ENCODE measurements at places on chromosomes 6 and 20. TPM values are rescaled to one million over a fixed set of nuclear protein-coding genes. Genes with fewer than 3 reads are reported as not detected.

DNA sequence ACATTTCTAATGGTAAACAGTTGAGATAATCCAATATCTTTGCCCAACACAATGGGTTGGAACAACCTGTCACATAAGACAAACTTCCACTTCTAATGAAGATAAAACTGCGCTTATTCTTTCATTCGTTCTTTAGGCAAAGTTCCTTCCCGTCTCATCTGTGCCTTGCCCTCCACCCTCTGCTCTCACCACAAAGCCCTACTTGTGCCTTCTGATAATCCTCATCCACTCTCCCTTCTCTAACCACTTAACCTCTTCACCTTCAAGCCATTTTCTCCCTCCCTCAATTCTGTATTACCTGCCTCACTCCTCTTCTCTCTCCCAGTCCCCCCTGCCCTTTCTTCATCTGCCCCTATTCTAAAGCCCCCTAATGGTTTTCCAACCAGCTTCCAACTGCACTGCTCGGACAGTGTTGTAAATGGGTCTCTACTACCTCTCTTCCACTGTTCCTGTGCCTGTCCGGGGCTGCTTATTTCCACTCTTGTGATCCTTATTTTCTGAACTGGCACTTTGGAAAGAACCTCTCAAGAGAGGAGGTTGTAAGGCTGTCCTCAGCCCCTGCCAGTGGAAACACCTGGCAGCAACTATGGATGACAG is 62.9 kb upstream of the MYB start:
- DNase-seq = no peak

DNA sequence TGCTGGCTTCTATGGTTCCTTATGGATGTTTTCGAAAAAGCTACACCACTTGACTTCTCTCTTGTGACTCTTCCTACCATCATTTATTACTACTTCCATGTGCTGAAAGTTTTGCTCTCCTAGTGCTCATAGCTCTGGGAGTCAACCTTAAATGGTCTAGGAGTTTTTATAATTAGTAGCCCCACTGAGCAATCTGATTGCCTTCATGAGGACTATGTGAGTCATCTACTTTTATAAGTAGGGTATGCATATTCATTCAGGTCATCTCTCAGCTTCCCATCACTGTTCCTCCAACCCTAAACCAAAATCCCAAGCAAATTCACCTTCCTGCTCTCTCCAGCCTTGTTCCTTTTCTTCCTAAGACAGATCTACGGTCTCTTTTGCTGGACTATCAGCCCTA is 17.4 kb upstream of the FAXC start:
- no peak for DNase-seq

DNA sequence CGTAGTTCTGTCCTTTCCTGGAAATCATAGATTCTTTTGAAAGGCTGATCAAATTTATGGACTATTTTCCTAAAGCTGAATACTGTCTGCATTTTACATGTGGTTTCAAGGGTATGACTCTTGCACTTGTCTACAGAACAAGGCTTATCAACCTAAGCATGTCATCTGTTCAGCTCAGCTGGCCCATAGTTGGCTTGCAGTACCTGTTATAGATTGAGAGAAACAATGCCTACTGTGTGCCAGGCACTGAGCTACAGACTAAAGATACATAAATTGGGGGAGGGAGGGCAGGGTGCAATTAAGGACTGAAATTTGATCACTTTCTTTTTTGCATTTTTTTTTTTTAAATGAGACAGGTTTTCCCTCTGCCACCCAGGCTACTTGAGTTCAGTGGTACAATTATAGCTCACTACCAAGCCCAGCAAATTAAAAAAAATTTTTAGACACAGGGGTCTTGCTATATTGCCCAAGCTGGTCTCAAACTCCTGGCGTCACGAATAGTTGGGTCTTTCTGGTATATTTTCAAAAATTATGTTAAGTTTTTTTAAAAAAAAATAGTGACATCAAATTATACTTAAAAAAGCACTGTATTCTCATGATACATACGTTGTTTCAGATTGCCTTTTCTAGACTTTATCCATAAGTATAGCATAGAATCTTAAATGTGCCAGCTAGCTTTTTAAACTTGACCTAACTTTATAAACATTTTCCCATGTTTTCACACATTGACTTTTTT is 52.2 kb downstream of the RREB1 start:
- DNase-seq = no peak

The SLC23A2 gene
- 20.5 TPM for total RNA-seq

- DNase-seq = no peak
These were observed 12.9 kb downstream of the BPIFB4 start for GRCh38 chr20:33092361-33092760.

GRCh38 chr6:154721460-154721859 is 11.8 kb upstream of the SCAF8 start:
- DNase-seq = no peak

The HSPA1L gene
- total RNA-seq = 1.7 TPM

The SLC22A3 gene
- total RNA-seq = 6.4 TPM

- DNase-seq = no peak
These were observed 97.3 kb downstream of the INSM1 start for GRCh38 chr20:20465252-20465651.

DNA sequence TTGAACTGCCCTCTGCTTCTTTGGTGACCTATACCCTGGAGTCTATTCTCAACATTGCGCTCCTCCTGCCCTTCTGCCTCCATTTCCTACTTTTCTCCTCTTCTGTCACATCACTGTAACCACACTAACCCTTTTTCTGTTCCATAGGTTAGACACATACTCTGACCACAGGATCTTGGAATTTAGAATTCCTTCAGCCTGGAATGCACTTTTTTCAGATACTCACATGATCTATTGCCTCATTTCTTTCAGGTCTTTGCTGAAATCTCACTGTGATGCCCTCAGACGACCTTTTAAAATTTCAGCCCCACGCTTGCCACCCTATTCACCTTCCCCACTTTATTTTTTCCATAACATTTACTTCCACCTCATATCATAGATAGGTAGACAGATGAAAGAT is 5.1 kb downstream of the VNN1 start:
- no peak for DNase-seq

The GPR63 gene
- 0.69 TPM for total RNA-seq

DNA sequence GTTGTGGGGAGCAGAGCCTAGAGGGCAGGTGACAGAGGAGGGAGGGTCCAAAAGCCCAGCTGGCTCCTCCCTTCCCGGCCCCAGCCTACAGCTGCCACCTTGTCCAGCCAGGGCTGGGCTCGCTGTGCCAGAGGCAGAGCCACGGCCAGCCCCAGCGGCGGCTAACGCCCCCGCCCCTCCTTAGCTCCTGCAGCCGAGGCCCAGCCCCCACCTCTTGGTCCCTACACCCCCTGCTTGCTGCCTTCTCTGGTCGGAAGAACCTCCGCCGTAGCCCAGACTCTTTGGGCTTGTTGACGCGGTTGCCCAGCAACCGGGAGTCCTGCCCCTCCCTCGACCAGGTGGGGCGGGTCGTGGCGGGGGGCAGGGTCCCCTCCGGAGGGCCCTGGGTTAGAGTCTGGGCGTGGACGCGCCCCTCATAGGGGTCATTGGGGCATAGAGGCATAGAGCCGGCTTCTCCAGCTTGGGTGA is 521 bp upstream of the LKAAEAR1 start:
- DNase-seq = no peak

DNA sequence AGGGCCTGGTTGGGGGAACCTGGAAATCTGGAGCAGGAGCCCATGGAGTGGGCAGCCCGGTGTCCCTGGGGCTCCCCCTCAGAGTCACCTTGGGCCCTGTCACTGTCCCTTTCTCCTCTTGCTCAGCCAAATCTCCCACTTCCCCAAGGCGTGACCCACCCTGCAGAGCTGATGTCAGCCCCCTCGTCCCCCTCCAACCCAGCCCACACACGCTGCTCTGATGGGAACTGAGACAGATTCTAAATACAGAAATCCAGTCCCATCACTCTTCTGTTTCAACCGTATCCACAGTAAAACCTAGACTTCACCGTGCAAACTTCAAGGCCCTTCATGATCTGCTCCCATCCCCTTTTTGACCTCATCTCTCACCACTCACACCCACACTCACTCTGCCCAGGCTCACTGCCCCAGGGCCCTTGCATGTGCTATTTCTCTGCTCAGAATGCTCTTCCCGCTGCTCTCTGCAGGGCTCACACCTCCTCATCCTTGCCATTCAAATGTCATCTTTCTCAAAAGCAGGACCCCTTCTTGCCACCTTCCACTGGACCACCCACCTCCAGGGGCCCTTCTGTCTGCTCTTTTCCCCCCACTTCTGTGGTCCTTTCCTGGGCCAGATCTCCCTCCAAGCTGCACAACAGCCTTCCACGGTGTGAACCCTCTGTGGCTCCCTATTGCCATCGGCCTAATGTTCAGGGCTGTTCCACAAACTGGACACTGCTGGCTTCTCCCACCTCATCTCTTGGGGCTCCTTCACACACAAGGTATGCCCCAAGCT is 16.6 kb downstream of the TGM2 start:
- peak; percentile 57 for DNase-seq

DNA sequence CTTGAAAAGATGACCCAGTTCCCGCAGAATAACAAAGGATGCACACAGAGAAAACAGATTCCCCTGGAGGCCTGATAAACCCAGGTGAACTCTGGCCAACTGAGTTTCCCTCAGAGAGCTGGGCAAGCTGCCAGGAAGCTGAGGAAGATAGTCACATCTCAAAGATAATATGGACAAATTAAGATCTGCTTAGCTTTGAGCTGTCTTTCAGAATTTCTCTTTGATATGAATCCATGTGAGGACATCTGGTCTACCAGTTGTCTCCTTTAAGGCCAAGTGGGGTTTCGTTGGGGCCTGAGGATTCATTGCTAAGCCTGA is 59.5 kb downstream of the ID4 start:
- DNase-seq = no peak

DNA sequence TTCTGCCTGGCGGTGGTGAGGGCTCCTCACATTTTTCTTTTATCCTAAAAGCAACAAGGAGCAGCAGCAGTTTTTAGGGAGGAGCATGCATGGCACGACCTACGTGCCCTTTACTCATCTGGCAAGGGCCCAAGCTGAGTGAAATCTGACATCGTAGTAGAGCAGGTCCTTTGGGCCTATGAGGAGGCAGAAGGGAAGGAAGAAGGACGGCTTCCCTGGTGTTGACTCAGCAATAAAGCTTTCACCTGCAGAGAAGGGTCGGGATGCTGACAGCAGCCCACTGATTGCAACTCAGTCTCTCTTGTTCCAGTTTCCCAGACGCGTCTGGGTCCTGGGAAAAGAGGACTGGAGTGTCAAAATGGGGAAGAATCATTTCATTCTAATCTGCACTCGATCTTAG is 409.1 kb upstream of the AGPAT4 start:
- DNase-seq = no peak

- DNase-seq = no peak
These were observed 175.8 kb downstream of the ISM1 start for GRCh38 chr20:13396826-13397225.

DNA sequence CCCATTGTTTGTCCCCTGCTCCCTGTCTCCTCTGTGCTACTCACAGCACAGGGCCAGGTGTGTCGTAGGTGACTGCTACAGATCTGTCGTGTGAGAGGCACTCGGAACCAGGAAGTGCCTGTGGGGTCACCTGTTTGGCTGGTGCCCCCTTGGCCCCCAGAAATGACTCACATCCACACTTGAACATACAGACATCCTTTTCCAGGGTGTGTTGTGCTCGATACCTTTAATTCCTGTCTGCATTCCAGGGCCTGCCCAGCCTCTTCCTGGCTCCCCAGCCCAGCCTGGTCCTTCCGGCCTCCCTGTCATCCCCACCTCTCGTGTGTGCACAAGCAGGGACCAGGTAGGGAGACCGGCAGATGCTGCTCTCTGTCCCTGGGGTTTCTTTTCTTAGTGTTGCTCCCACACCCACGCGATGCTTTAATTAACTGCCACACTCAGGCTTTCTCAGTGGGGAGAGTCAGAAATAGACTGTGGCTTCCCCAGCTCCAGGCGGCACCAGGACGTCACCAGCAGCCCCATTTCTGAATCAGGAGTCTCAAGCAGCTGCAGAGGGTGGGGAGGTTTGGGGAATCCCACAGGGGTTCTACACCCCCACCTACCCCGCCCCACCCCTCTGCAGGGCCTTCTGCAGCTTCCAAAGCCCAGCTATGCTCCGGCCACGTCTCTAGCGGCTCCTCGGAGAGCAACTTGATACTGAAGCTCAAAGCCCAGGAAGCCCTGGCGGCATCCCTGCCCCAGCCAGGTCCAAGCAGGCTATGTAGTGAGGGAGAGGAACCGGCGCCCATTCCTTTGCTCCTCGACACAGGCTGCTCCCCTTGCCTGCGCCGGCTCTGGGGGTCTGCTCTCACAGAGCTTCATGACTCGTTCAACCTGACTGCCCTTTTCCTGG is 102.2 kb downstream of the SYCP2 start:
- no peak for DNase-seq

DNA sequence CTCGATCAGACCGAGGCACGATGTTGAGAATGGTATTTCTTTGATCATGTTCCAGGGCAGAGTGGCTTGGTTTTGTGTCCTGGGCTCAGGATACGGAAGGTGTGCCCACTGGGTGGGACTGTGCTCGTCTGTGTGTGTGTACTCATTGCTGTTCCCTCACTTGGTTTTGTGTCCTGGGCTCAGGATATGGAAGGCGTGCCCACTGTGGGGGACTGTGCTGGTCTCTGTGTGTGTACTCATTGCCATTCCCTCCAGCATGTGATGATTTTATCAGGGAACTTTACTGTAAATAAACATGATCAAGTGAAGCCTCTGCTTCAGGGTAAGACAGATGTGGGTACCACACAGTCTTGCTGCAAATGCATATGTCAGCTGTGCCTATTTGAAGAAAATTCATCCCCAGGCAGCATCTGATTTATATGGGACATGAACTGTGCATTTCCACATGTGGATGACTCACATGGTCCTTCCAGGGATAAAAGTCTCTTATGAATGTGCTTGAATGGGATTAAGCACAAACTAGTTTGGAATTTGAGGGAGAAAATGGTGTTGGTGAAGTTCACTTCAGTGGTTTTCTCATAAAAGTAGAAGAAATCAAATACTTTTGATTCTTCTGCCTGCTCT is 274.3 kb downstream of the QKI start:
- no peak for DNase-seq

The TCF19 gene
- 7.1 TPM for total RNA-seq

DNA sequence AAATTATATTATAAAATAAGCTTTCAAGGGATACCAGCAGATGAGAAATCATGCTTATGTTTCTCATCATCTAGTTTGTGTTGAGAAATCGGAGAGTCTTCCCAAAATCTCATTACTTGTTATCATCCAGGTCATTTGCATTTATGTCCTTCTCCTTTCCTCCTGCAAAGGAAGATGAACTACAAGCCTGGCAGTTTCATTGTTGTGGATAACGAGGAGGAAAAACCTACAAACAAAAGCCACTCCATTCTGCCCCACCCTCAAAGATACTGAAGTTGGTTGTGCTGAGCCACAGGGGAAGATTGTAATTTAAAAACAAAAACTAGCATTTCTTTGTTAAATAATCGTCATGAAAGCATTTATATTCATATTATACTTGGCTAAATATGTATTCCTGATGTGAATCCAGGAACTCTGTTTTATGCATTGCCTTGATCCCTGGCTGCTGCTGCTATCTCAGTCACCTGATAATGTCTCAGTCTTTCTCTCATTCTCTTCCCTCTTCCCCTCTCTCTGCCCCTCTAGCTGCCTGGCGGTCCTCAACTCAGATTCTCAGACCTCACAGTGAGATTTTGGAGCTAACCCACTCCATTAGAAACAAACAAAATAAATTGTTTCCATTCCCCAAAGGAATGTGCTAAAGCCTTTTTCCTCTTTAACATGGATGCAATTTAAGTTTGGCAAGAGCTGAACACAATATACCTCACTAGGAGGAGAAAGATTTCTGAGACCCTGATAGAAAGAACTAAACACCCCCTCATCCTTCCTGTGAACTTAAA is 185.3 kb downstream of the ADAT2 start:
- no peak for DNase-seq

GRCh38 chr6:38459291-38459690 is 180.4 kb downstream of the BTBD9 start:
- DNase-seq = no peak

The PMEPA1 gene
- total RNA-seq = 30.4 TPM

GRCh38 chr6:43851204-43851865 is 81.3 kb downstream of the VEGFA start:
- DNase-seq = no peak

The FBXO5 gene
- 4.5 TPM for total RNA-seq

The OR12D3 gene
- total RNA-seq = not detected

Data from kidney (tissue), 22 donors.